Foreskin keratinocyte (primary cell): ENCODE measurements at places on chromosomes 12 and 14.

DNA sequence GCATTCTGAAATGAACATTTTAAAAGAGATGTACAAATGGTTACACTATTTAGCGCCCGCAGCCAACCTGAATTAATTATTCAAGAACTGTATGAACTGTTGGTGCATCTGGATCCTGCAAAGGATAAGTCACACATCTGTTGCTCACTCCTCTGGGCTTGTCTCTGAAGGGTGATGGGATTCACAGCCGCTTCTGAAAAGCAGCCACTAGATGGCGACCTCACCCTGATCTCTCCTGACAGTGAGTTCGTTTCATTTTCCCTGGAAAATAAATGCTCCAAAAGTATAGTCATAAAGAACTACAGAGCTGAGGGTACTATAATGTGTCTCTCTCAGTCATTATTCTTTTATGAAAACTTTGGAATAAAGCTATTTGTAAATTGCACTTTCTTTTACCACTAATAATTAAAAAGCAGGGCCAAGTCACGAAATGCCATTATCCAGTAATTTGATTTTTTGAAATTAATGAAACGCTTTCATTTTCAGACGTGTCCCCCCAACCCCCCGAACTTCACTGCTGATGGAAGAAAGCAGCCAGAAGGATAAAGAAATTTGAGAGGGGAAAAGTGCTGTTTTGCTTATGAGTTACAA lies 789.6 kb downstream of the NRXN3 start:
- peak; percentile 61 for DNase-seq

DNA sequence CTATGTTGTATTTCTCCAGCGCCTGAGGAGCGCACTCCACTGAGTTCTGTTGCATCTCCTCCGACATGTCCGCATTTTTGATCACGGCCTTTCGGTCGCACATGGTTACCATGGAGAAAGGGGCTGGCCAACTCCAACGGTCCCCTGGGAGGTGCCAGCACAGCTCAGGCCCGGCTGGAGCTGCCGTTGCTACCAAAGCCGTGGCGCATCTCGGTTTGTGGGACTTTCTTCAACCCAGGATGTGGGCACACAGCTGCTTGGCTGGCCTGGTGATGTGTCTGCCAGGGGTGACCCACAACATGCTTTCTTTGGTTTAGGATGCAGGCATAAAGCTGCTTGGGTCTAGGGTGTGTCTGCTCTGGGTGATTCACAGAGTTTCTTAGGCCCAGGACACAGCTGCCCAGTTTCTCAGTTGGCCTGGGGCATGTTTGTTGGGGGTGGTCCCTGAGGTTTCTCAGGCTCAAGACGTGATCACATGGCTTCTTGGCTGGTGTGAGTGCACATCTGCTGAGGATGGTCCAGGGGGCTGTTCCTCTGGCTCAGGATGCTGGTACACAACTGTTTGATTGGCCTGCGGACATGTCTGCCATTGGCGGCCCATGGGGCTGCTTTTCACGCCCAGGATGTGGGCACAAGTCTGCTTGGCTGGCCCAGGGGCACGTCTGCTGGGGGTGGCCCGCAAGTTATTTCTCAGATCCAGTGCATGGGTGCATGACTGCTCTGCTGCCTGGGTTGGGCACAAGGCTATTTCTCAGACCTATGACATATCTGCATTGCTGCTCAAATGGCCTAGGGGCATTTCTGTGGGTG lies 25.9 kb upstream of the GTF2A1 start:
- DNase-seq, result peak; percentile 43

- no peak for DNase-seq
Measured at GRCh38 chr14:59849411-59850130, 21.0 kb downstream of the RTN1 start.

- no peak for DNase-seq
Measured at GRCh38 chr14:61125041-61125866, 144.2 kb downstream of the SLC38A6 start.

DNA sequence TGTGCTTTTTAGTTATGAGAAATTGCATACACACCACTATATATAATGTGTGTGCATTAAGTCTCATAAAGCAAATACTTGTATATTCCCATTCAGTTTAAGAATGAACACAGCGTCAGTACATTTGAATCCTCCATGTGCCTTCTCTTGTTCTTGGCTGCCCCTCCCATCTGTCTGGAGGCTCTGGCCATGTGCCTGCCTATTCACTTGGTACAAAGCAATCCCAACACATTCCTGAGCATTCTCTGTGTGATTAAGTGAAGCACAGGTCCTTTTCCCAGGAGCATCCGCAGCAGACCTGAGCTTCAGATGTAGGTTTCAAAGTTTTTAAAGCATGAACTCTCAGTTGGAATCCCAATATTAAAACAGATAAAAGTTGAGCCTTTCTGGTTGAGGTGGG lies 58.7 kb downstream of the POLR3B start:
- DNase-seq, result no peak

DNA sequence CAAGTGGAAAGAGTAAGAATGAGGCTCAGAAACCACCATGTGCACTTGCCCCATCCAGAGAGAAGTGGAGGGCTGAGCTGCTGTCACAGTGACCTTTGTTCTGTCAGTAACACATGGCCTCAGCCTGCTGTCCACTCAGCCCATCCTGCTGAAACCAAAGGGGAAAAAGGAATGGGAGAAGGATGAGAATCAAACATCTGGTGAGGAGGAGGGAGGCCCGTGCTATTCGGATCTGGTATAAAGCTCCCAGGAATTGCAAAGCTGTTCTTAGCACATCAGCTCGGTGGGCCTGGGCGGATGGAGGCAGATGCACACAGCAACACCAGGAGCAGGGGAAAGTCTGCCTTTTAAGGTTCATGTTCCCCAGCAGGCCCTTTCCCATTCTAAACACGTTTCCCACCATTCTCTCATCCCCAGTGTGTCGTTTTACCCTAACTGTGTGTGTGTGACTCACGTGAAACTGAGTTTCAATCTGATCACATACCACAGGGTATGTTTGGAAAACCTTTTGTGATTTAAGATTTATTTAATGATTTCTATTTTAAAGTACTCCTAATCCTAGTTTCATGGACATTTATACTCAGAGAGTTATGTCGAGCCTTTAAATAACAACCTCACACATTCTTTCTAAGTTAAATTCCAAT lies 36.8 kb downstream of the RTRAF start:
- DNase-seq, result no peak

- DNase-seq, result no peak
Measured at GRCh38 chr14:41047763-41048162, 558.9 kb upstream of the LRFN5 start.

DNA sequence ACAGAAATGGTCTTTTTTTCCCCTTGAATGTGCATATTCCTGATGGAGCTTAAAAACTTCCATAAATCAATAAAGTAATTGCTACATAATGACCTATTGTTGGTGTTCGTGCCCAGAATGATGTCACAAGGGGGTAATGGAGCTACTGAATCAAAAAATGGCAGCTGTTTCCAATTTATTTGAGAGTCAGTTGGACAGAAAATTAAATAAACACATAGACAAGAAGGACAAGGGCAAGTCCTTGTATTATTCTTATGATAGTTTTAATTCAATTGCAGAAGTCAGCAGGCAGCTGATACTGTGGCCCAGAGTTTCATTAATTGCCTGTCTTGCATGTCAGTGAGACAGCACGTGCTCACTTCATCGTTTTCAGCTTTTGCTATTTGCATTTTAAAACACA lies 473.5 kb downstream of the ETNK1 start:
- no peak for DNase-seq

DNA sequence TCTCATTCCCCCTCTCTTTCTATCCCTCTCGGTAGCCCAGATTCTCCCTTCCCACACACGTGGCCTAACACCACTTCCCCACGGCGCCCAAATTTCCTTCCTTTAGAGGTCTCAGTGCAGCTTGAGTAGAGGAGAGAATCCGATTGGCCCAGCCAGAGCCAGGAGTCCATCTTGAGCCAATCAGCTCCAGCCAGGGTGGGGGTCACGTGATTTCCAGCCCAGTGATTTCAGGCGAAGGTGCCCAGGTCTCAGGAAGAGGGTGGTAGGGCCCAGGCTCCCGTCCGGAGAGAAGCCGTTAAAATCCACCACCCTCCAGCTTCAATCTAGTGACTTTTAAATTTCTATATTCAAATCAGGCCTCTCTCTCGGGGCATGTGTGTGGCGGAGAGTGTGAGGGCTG lies 45.2 kb upstream of the MYL2 start:
- no peak for DNase-seq

- no peak for DNase-seq
Measured at GRCh38 chr12:57127101-57127725, 1.1 kb upstream of the LRP1 start.

DNA sequence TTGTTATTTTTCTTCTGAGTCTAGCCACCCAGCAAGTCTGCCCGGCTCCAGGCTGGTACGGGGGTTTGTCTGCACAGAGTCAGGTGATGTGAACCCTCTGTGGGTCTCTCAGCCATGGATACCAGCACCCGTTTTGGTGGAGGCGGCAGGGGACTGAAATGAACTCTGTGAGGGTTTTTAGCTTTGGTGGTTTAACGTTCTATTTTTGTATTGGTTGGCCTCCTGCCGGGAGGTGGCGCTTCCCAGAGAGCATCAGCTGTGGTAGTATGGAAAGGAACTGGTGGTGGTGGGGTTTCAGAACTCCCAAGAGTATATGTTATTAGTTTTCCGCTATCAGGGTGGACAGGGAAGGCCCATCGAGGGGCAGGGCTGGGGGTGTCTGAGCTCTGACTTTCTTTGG lies 5.3 kb upstream of the SERPINA4 start:
- no peak for DNase-seq

DNA sequence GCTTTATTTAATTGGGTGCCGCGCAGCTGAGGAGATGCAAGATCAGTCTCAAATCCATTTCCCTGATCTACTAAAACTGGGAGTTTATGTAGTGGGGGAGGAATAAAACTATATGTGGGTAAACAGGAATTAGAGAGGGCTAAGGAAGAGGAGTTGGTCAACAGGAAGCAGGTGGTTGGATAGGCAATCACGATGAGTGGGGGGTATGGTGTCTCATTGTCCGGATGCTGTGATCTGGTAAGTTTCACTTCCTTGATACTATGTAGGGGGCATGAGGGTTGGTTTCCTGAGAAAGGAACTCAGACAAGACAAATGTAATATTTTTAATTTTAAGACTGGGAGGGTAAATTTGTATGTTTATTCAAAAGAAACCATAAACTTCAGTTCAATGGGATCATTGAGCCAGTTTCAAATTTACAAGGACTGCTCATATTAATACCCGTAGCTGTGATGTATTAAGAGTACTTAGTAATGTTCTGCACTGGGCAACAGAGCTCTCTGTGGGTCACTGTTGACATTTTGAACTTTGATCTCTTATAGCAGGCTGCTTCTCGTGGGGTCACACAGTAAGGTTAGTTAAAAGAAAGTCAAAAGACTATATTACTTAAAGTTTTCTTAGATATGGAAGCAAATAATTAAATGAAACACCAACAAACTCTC lies 786.2 kb upstream of the FBXO33 start:
- no peak for DNase-seq

DNA sequence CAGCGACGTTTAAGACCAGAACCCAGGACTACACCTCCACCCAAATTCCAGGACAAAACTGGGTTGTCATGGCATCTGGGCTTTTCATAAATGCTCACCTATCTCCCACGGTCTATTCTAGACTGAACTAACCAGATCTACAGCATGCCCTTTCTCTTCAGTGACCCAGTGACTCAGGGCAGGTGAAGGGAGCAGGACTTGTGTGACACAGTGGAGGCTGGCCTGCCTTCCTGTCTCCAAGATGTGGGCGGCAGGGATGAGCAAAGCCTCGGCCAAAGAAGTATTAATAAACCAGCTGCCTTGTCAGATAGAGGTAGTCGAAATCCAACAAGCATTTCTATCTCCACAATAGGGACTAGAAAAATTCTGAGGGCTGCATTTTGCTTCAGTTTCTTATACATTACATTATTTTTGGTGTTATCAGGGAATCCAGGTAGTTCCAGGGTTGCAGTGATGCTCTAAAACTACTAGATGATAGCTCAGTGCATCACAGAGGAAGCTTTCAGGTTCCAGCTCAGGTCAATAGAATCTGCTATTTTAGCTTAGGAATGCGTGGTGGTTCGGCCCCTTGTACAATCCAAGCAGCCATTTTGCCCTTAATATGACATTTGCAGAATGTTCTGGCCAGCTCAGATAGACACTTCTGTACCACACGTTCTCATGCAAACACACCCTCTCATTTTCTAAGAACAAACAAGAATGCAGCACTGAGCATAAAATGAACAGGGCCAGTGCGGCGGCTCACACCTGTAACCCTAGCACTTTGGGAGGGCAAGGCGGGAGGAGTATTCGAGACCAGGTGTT lies 4.2 kb upstream of the GLRX5 start:
- DNase-seq, result no peak

DNA sequence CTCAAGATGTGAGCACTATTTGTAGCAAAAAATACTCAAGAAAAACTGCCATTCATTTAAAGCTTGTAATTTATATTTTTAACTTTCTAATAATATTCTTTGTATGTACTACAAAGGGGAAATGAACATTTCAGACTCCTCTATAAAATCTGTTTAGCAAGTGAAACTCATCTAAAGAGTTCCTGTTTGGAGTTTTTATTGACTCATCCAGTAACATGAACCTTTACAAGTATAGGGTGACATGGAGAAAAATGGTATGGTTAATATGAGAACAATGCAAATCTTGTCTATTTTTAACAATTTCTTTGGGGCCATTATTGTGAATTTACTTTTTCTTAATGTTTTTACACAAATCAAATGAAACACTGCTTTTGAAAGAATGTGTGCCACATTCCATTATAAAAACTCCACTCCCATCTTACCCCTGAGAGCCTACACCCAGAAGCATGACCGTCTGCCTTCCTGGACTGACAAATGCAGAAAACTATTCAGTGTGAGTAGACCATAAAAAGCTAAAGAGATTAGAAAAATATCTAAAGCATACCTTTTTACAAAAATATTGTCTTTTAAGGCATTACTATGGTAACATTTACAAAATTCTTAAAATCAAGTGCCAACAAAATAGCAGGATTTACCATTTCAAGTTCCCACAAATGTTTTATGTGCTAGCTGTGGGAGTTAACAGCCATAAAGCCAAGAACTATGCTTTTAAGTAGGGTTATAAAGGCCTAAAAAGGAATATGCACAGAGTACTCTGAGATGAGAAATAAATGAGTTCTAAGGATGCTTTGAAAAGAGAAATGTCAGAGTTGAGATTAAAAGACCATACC lies 144.0 kb downstream of the ADAMTS20 start:
- DNase-seq, result no peak

DNA sequence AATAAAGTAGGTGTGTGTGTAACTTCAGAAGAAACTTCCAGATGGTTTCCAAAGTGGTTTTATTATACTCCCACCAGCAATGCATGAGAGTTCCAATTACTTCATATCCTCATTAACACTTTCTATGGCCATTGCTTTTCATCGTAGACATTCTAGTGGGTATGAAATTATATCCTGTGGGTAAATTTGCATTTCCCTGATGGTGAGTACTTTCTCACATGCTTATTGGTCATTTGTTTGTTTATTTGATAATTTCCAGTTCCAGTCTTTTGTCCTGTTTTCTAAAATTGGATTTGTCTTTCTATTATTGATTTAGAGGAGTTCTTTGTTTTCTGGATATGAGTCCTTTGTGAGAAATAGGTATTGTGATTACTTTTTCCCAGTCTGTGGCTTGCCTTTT lies 70.9 kb downstream of the PRKCH start:
- DNase-seq, result no peak

GRCh38 chr12:80763874-80764273 lies 47.2 kb downstream of the MYF5 start:
- no peak for DNase-seq
